ENCODE measurements at places on chromosomes 11 and 22.

- DNase-seq: no peak
These were observed 4.8 kb downstream of the ANKK1 start for GRCh38 chr11:113392236-113392921.

DNA sequence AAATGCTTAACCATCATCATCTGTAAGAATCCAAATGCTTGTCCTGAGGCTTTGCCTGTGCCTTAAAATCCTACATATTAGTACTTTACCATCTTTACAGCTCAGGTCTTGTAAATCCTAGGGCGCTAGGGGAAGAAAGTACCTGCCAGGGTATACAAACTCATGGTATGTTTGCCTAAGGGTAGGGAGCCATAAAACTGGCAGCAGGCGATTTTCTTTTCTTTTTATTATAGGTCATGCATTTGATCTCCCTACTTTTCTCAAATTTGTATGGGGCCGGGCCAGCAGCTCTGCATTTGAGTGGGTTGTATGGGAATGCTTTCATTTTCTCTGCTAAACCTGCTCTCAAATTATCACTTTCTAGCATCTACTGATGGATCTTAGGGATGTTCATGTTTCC is 24.0 kb upstream of the ZBED5 start:
- DNase-seq: no peak

- DNase-seq: no peak
These were observed 103.7 kb downstream of the LRRC32 start for GRCh38 chr11:76566811-76567210.

- DNase-seq: no peak
These were observed 194 bp downstream of the SF1 start for GRCh38 chr11:64778223-64778472.

DNA sequence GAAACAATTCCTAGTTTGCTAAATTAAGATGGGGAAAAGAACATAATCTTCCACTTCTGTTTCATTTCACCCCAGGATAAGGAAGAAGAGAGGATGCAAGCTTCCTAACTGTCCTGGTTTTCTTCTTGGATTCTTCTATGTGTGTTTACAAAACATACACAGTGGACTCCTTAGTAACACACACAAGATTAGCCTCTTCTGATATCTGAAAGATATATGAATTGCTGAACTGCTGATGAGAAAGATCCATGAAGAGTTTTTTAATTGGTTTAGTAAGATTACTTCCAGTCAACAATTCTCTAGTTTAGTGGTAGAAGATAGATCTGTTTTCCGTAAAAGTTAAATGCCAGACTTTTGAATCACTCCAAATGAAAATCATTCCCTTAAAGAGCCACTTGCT is 86.8 kb downstream of the WT1 start:
- no peak for DNase-seq

- peak; percentile 9 for DNase-seq
These were observed 495 bp downstream of the HYOU1 start for GRCh38 chr11:119056421-119056999.

- DNase-seq: no peak
These were observed 359.8 kb downstream of the LRRC4C start for GRCh38 chr11:41099654-41100053.

- peak; percentile 21 for DNase-seq
These were observed 1.0 kb upstream of the ZNF143 start for GRCh38 chr11:9459667-9460321.

DNA sequence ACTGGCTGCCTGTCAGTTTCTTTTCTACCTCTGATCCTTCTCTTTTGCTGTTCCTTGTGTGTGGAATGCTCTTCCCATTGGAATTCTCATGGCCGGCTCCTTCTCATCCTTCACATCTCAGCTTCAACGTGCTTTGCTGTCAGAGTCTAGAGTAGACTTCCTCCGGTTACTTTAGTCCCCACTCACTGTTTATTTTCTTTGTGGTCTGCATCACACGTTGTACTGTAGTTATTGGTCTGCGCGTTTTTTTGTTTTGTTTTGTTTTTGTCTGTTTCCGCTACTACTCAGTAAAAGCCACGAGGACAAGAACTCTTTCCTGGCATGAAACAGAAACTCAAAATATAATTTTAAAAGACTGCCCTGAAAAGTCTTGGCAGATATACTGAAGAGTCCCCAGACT is 121.3 kb upstream of the SEZ6L start:
- DNase-seq: no peak

GRCh38 chr11:67372993-67373647 is at the start of gene CLCF1:
Gene CLCF1, minus strand, starts transcription at chr11:67373598. Its CDS starts 59 bp downstream, at chr11:67373539.
- no peak for DNase-seq

GRCh38 chr11:73907191-73907590 is 30.4 kb downstream of the PAAF1 start:
- DNase-seq: no peak

DNA sequence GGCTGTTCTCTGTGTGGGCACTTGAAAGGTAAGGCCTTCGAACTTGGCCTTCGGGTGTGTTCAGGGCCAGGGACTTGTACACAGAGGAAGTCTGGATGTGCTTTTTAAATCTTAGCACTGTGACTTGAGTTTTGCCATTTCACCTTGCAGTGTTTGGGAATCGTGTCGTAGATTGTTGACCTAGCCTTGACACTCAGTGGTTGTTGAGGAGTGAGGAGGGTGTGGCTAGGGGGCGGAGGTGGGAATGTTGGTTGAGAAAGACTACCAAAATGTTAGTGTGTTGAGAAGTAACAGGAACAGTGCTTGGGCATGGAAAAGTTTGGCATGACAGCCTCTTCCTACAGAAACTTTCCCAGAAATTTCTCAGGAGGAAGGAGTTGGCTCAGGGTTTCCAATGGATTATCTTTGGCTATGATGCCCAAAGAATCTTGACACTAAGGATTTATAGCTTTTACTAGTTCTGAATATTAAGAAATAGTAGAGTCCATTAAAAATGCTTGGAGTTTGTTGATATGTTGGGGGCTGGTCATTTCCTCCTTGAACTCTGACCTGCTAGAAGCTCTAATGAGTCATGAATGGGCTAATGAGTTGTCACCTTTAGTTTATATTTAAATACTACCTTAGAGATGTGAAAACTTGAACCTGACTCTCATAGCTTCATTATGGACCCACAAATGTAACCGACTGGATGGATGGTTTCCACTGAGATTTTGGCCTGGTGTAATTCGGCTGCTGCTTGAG is 40.6 kb downstream of the BARX2 start:
- no peak for DNase-seq

GRCh38 chr22:46425016-46425415 is 89.5 kb downstream of the TRMU start:
- no peak for DNase-seq

- no peak for DNase-seq
These were observed 49.5 kb upstream of the CLNS1A start for GRCh38 chr11:77687088-77687487.

- peak; percentile 53 for DNase-seq
These were observed 1.9 kb downstream of the OR4S1 start for GRCh38 chr11:48307760-48308386.

GRCh38 chr11:68750195-68751003 is 921 bp downstream of the TESMIN start:
- no peak for DNase-seq

- DNase-seq: no peak
These were observed 34.3 kb upstream of the CSTF3 start for GRCh38 chr11:33195462-33196173.

DNA sequence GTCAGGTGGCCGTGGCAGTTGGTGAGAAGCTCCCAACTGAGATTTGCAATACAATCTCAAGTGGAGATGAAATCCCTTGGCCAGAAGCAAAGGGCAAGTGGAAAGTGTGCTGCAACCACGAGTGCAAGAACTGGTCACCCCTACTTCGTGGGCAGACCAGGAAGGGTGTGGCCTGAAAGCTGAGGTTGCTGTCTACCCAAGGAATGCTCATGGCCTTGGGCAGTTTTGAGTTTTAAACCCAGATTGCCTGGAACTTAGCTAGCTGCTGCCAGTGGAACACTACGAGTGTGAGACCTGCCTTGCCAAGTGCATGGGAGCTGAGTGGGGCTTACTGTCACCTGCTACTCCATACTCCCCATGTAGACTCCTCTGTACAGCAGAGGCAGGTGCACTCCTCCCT is 113.3 kb upstream of the FAT3 start:
- DNase-seq: no peak

DNA sequence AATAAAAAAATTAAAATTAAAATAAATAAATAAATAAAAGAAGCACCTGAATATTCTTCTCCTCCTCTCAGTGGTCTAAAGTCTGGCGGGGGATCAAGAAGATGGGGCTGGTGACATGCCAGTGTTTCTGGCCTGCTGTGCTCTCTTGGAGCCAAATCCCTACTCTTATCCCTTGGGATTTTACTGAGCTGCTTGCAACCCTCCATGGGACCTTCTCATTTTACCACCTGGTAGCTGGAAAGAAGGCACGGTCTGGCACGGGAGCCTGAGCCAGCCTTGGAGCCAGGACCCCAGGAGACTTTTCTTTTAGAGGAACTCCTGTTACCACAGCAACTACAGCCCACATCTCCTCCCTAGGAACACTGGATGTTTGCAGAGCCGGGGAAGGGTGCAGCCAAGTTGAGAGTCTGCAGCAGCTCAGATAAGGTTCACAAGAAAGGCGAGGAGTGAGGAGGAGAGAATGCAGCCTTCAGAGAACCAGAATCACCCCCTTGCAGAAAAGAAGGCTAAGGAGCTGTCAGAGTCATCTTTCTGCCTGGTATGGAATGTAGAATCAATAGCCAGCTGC is 21.4 kb downstream of the CD6 start:
- DNase-seq: no peak

DNA sequence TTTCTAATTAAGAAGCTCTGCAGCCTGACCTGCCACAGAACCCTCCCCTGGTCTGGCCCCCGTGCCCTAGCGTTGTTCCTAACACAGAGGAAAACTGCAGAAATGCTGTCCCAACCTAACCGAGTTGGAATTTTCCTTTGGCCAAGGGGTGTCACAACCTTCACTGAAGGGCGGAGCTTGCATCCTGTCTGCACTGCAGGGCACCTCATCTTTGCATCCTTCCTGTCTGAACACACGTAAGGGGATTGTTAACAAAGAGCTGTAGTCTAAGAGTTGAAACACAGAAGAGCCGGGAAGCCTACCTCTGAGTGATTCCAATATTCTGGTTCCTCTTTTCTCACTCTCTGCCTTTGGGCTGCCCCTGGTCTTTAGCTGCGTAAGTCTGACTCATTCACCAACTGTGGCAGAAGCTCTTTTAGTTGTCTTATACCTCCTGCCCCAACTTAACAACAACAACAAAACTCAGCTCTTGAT is 1.6 kb downstream of the DIXDC1 start:
- no peak for DNase-seq

DNA sequence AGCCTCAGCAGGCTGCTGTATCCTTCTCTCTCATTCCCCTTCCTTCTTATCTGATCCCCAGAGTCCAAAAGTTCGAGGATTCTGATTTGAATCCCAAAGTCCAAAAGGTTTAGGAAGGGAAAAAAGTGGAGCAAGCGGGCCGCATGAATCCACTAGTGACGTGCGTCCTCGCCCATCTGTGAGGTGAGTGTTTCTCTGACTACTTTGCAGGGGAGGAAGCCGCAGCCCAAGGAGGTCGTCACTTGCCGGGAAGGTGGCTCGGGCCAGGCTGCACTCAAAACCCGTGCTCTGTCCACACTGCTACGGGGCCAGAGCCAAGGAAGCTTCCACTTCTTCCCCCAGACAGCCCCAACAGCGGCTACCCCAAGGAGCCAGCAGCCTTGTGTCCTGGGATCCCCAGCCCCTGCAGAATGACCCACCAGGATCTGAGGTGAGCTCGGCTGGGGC is 16.3 kb downstream of the SLC25A18 start:
- no peak for DNase-seq

DNA sequence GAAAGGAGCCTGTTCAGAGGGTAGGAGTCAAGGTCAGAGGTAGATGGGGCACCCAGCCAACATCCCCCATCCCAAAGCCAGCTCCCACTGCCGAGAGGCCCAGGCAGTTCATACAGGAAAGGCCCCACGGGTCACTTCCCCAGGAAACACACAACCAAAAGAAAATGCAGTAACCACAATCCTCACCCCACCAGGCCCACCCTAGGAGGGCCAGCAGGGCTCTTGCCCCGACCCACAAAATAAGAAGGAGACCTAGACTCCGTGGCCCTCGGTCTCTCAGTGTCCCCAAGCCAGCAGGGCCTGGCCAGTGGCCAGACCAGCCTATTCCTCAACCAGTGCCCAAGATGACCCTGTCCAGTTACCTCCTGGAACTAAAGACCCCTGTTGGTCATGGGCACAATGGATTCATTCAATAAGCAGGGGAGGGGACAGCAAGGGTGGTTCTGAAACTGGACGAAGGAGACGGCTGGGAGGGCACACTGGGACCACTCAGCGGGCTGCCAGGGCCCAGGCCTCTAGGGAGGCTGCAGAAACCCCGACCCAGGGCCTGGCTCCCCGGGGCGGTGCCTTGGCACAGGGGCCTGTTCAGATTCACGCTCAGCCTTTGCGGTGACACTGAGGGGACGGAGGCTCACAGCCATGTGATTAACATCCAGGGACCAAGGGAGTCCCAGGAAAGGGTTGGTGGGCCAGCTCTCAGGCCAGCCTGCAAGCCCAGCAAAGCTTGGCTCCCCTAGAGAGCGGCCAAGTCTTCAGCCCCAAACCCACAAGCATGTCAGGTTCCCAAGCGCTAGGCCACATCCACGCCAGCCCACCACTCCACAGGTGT is 5.5 kb downstream of the RAB3IL1 start:
- DNase-seq: no peak

DNA sequence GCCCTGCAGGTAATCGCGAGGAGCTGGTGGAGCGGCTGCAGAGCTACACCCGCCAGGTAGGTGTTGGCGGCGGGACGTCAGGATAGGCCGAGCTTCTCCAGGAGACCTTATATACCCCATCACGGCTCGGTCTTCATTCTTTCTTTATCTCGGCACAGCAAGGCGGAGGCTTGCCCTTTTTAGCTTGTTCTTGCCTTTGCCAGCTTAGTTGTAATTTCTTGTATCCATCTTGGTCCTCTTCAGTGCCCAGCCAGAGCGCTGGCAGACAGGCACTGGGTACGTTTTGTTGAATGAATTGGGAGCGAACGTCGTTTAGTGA is 459 bp downstream of the SF3B2 start:
- DNase-seq: no peak

GRCh38 chr11:116422956-116423600 is 349.7 kb downstream of the BUD13 start:
- DNase-seq: no peak

GRCh38 chr11:80595011-80595410 is 1154.2 kb upstream of the TENM4 start:
- no peak for DNase-seq

- no peak for DNase-seq
These were observed 24.5 kb upstream of the LRRC4C start for GRCh38 chr11:41483956-41484355.

DNA sequence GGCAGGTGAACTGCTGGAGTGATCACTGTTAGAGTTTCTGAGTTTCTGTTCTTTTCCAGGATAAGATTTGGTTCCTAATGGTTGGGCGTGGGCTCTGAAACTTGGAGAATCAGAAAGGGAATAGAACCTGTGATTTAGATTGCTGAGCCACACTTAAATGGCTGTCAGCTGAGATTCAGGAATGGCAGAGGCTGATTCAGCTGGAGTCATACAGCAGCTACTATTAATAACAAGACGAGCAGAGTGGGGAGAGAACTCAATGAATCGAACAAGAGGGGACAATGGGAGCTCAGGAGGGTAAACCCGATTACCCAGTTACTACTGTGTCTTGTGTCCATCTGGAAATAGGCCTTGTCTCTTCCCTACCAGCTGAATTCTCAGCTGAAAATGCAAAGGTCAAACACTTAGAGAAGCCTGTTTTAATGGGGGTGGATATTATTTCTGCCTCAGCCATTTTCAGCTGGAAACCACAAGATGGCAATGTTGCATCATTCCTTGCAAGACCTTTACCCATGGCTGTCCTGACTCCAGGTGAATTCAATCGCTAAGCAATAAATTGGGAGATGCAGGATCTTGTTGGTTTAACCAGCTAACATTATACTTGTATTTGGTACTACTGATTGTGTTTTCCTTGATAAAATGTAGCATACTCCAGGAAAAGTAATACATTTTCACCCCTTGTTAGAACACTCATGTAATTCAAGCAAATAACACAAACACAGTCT is 104.5 kb upstream of the RAG2 start:
- no peak for DNase-seq

Data from stimulated activated CD8-positive, alpha-beta memory T cell treated with anti-CD3 and anti-CD28 coated beads, Interleukin-2, amount 100 ng/mL, for 48 hours (primary cell).